Sigmoid colon (tissue), 7 donors: ENCODE measurements at places on chromosomes 6 and 20. TPM values are rescaled to one million over a fixed set of nuclear protein-coding genes. Genes with fewer than 3 reads are reported as not detected.

GRCh38 chr6:106446983-106447382 is 86.5 kb downstream of the CRYBG1 start:
- no peaks in the 10 kb centered on the region for H3K27me3 ChIP-seq
- no peaks in the 10 kb centered on the region for H3K36me3 ChIP-seq
- no peaks in the 10 kb centered on the region for H3K4me1 ChIP-seq
- no peak overlapping the region for H3K4me3 ChIP-seq
- no peak overlapping the region for H3K27ac ChIP-seq

DNA sequence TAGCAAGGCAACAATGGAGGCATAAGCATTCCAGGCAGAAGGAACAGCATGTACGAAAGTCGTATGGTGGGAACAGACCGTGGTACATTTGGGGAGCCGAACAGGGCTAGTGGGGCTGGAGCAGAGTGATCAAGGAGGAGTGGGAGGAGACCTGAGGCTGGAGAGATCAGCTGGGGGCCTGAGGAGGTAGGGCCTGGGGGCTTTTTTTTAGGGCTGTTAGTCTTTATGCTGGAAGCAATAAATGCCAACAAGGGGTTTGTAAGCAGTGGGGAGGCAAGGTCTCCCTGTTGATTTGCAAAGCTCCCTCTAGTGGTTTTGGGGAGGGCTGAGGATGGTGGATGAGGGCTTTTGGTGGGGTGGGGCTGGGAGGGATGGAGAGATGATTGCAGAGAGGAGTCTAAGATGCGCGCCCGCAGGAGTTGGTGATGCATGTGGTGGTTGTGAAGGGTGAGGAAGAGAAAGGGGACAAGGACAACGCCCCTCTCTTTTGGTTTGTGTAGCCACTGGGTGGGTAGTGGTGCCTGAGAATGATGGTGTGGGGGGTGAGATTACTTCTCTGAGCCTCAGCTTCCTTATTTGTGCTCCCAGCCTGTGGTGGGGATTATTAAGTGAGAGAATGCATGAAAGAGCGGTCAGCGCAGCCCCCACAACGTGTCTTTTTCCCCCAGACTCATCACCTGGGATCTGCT is 74.1 kb upstream of the TOX2 start:
- peak; percentile 25 for DNase-seq
- no peak overlapping the region for H3K27ac ChIP-seq
- no peak overlapping the region for H3K4me3 ChIP-seq
- no peaks in the 10 kb centered on the region for H3K27me3 ChIP-seq
- H3K4me1 ChIP-seq: no peaks in the 10 kb centered on the region

- no peaks in the 10 kb centered on the region for H3K27me3 ChIP-seq
- H3K27ac ChIP-seq: no peak overlapping the region
- no peaks in the 10 kb centered on the region for H3K36me3 ChIP-seq
- no peak for DNase-seq
These were observed 69.9 kb downstream of the PPP1R14C start for GRCh38 chr6:150212778-150213177.

GRCh38 chr20:53387983-53388675 is 205.5 kb downstream of the ZNF217 start:
- H3K4me3 ChIP-seq: no peak overlapping the region
- H3K27ac ChIP-seq: no peak overlapping the region
- no peaks in the 10 kb centered on the region for H3K27me3 ChIP-seq
- H3K4me1 ChIP-seq: no peaks in the 10 kb centered on the region
- no peaks in the 10 kb centered on the region for H3K36me3 ChIP-seq
- no peak for DNase-seq

The MAFB gene
- total RNA-seq: 18.6 TPM

The TPD52L1 gene
- 72.7 TPM for total RNA-seq
